Transverse colon (tissue), 4 donors: ENCODE measurements at places on chromosomes 5 and 9. TPM values are rescaled to one million over a fixed set of nuclear protein-coding genes. Genes with fewer than 3 reads are reported as not detected.

- DNase-seq: no peak
These were observed 38.2 kb upstream of the CEP72 start for GRCh38 chr5:573976-574375.

GRCh38 chr9:79812507-79813257 lies 240.9 kb downstream of the TLE4 start:
- no peak for DNase-seq

SLC6A3 gene
- not detected for total RNA-seq

DNA sequence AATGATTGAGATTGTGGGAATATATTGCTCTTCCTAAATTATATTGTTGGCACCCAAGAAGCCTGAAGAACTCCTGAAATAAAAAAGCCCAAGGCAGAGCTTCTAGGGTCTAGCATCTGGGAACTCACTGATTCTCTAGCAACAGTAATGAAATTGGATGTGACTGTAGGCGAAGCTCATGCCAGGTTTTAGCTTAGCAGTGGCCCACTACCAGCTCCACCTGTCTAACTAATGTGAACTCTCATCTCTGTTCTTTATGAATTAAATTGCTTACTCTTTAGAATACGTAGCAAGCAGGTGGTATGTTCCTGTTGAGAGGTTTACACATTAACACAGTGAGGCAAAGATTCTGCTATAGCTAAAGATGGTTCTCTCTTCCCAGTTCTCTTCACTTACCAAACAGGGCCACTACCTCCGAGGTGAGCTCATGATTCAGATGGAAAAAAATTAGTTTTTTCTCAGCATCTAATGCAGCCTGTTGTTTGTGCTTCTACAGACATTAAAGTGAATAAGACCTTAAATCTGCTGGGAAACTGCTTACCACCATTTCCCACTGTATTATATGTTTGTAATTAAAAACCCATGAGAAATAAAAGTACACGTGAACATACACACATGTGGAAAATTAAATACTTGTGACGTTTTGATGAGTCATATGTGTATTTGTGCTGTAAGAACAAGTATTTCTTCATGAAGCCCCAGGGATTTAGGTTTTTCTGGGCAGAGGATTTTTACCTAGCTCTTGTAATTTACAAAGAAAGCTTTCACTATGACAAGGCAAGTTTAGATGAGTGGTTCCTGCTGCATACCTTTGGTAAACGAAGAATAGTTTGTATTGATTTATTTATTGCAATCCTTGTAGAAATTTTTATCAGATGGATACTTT lies 360.1 kb downstream of the KDM4C start:
- DNase-seq: no peak

DNA sequence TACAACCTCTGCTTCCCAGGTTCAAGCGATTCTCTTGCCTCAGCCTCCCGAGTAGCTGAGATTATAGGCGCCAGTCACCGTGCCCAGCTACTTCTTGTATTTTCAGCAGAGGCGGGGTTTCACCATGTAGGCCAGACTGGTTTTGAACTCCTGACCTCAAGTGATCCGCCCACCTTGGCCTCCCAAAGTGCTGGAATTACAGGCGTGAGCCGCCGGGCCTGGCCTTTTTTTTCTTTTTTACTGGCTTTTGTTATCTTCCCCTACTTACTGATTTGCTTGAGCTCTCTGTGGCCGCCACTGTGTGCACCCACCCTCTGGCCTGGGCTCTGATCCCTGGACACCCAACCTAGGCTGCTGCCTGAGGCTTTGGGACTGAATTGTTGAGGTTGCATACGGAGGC lies 60.3 kb downstream of the ANKRD33B start:
- DNase-seq: no peak

GRCh38 chr9:115198001-115198400 lies 80.0 kb upstream of the TNC start:
- peak; percentile 38 for DNase-seq

- no peak for DNase-seq
These were observed 4.4 kb downstream of the ATP10B start for GRCh38 chr5:160847526-160848085.
